ENCODE measurements at places on chromosomes 12 and 14. TPM values are rescaled to one million over a fixed set of nuclear protein-coding genes. Genes with fewer than 3 reads are reported as not detected.

- DNase-seq: no peak
These were observed 392.3 kb upstream of the TMPO start for GRCh38 chr12:98123021-98123461.

DNA sequence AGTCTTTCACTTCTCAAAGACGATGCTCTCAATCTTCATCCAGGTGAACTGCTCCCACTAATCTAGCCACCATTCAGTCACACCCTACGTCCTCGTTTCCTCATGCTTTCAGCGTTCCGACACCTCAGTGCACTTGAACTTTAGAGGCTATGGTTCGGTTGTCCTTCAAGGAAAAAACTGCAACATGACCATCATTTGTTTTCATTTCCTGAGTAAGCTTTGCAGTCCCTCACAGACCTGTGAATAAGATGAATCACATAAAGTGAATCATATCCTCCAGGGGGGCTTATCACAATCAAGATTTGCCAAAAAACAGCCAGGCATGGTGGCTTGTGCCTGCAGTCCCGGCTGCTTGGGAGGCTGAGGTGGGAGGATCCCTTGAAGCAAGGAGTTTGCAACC, 80.2 kb downstream of the TMCC3 start:
- no peak for DNase-seq

- no peak for DNase-seq
These were observed 6.2 kb downstream of the ADCY6 start for GRCh38 chr12:48782457-48783395.

DNA sequence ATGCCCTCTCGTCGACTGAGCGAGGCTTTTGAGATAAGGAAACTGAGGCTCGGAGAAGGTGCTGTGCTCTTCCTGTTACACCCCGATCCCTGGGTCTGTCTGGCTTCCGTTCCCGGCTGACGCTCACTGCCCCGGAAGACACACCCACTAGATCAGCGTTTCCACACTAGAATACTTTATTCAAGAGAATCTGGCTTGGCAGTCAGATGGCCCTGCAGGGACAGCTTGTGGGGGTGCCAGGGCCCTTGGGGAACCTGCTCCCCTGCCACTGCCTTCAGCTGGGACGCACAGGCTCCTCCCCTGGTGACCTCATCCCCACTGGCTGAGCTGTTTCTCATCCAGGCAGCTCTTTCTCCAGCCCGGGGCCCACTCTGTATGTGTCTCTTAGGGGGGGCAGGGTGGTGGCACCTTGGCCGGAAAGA, 13.7 kb downstream of the PGF start:
- DNase-seq: peak; percentile 95

DNA sequence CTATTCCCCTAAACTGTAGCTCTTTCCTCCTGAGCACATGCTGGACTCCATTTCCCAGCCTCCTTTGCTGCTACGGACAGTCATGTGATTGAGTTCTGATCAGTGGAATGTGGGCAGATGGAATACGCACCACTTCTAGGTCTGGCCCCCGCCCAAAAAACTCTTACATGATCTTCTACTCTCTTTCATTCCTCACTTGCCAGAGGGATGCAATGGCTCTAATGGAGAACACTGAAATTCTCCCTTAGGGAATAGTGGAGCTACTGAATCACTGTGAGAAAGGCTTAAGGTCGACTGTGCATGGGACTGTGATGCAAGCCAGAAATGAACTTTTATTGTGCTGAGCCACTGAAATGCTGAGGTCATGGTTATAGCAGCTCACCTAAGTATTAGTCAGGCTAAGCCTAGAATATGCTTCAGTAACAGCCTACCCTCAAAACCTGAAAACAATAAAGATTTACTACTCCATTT, 13.0 kb upstream of the TMED2 start:
- DNase-seq: peak; percentile 95

DNA sequence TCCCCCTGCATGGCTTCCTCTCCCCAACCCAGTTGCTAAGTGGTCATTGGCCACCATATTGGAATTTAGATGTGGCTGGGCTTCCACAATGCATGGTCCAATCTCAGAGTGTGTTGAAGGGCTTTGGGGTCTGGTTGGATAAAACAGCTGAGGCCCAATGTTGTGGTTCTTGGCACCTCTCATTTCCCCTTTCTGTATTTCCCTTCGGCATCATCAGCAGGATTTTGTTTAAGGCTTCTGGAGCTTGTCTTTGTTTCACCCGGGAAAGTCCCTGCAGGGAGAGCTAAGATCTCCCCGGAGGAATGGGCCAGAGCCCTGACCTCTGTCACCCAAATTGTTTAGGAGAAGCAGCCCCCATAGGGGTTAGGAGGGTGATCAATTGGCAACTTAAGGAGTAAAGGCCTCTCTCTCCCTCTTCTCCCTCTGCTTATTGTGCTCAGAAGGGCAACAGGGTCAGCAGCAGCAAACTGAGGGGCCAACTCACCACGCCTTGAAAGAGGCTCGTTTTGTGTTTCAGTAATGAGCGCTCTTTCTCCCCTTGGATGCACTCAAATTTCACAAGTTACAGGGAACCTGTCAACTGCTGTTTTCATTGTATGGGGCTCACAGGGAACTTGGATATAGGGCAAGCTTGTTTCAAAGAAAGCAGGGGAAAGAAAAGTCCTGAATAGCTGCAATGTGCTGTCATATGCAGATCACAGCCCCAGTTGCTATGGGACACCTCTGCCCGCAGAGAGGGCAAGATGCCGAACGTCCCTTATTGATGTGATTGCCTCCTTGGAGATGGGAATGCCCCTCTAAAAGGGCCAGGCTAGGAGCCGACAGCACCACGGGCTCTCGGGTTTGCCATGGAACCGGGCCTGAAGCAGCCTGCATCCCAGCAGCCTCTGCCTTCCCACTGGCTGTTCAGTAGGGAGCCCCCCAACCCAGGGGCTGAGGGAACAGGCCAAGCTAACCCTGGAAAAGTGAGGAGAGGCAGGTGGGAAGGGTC, 223.7 kb downstream of the ZFP36L1 start:
- DNase-seq: peak; percentile 5

DNA sequence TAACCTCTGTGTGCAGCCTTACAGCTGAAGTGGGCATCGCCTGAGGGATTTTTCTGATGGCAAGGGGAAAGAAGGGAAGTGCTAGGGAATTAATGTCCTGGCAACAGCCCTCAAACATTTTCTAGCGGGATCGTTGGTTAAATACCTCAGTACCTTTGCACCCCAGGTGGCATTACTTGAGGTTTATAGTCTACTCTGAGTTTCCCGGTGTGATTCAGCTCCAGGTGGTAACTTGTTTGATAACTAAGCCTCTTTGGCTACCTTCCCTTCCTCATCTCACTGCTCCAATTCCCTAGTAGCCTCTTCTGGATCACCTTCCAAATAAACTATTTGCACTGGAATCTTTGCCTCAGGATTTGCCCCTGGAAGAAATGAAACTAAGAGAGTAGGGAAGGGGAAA, 237.0 kb upstream of the SSTR1 start:
- DNase-seq: no peak

- peak; percentile 92 for DNase-seq
These were observed 29.0 kb downstream of the PEBP1 start for GRCh38 chr12:118164798-118165486.

GRCh38 chr12:16618256-16618655, 12.3 kb upstream of the LMO3 start:
- no peak for DNase-seq

DNA sequence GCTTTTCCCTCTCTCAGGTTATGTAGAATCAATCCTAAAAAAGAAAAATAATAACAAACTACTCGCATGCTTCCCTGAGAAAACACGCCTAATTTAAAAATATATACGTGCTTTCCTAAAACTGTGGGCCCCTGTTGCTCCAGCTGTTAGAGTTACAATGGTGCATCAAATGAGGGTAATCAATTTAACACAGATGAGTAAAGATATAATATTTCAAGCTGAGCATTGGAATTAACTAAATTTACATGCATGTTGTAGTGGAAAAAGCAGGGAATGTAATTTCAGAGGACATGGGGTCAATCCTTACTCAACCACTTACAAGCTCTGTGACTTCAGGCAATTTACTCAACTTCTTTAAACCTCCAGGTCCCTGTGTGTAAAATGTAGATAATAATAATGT, 22.4 kb upstream of the LGR5 start:
- no peak for DNase-seq

- peak; percentile 26 for DNase-seq
These were observed 91.4 kb upstream of the CPM start for GRCh38 chr12:69024413-69024812.

DNA sequence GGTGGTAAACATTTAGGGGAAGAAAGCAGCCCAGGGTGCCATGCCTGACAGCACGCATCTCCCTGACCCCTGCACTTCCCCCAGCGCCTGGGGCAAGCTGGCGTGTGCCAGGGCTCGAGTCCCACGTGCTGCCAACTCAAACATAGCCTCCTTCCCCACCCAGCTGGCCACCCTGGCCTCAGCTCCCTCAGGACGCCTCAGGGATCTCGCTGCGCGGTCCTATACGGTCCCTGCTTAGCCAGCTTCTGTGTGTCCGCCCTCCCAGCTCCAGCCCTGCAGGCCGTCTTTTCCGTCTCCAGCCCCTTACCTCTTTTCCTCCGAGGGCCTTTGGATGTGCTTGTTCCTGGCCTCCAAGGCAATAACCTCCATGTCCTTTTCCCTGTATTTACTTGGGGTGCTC, 71.0 kb downstream of the TESC start:
- DNase-seq: no peak

DNA sequence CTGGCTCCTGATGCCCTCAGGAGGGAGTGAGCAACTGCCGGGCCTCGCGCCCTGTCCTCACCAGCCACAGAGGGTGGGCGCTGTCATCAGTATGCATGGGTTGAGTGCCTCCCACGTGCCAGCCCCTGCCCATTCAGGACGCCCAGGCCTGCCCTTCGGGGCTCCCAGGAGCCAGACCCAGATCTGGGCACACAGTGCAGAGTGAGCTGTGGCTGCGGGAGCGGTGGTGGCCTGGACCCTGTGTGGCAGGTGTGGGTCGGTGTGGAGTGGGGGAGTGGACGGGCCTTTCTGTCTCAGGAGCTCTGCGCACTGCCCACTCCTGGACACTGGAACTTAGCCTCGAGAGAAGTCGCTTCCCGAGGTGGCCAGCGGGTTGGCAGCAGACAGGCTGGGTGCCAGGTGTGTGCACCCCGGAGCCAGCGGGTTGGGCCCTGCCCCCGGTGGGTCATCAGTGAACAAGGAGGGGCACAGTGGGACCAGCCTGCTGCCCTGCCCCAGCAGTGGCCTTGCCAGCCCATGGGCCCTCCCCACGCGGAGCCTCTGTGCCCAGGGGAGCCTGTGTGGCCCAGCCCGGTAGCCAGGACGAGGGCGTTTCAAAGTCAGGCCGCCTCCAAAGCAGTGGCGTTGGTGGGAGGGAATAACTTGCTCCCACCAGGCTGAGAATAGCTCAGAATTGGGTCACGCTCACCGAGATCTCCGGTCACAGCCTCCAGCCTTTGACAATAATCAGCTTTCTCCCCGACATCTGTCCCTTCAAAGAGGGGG, 9.5 kb downstream of the TRMT61A start:
- peak; percentile 88 for DNase-seq

DNA sequence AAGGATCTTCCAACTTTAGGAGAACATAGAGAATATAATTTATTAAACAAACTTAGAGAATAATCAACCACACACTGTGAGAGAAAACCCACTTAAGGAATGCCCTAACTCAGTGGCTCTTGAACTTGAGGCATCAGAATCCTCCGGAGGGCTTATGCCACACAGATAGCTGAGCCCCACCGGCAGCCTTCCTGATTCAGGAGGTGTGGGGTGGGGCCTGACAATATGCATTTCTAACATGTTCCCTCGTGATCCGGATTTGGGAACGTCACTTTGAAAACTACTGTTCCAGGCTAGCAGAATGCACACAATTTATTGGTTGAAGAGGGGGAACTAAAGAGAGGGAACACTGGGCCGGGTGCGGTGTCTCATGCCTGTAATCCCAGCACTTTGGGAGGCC, 2.0 kb upstream of the SOAT2 start:
- peak; percentile 17 for DNase-seq

GRCh38 chr14:93199031-93199430, 7.8 kb downstream of the GON7 start:
- DNase-seq: no peak

DNA sequence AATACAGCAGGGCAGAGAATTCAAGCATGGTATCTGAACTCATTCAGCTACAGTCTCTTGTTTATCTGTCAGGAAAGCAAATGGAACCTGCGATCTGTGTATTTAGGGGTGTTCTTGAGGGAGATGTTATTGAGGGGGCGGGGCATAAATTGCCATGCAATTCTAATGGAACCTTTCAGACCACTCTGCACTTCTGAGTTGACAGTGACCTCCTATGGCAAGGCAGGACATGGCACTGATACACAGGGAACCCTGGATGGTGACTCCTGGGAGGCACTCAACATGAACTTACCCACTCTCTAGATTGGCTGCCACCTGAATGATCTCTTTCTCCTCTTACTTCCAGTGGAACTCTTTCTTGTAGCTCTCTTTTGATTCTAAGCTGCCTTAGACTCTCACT, 787.3 kb downstream of the VRK1 start:
- DNase-seq: no peak

- DNase-seq: peak; percentile 78
These were observed 16.9 kb downstream of the OR6S1 start for GRCh38 chr14:20624495-20625070.

- no peak for DNase-seq
These were observed 76.5 kb downstream of the FBXL14 start for GRCh38 chr12:1517734-1518525.

- DNase-seq: no peak
These were observed 343.0 kb downstream of the BMP4 start for GRCh38 chr14:53613404-53614253.

- DNase-seq: no peak
These were observed 233.5 kb downstream of the PPM1H start for GRCh38 chr12:62701492-62701891.

- no peak for DNase-seq
These were observed 210.7 kb upstream of the ATP2B1 start for GRCh38 chr12:89919241-89919906.

- no peak for DNase-seq
These were observed 265.6 kb upstream of the RGS6 start for GRCh38 chr14:71666571-71667145.

GRCh38 chr12:28172434-28173030, 17.7 kb upstream of the CCDC91 start:
- no peak for DNase-seq

DNA sequence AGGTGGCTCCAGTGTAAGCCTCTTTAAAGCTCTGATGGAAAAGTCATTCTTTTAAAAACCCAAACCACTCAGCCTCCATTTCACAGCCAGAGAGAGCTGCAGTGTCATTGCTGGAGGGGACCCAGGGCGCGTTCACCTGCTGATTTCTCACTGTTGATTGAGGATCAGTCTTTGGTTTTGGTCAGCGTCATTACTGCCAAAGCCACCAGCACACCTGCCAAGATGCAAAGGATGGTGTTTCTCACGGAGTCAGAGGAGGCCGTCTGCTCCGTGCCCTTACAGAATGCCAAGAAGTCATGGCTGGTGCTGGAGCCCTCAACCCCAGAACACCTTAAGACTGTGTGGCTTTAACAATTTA, 32.8 kb upstream of the BATF start:
- no peak for DNase-seq

- DNase-seq: no peak
These were observed 16.6 kb upstream of the CLEC2A start for GRCh38 chr12:9948606-9949296.

Gene SERPINA1
- total RNA-seq: 0.29 TPM

Gene FSCB
- total RNA-seq: not detected

Gene IL22
- not detected for total RNA-seq

Gene SALL2
- 3.3 TPM for total RNA-seq

Gene BICD1
- 17.7 TPM for total RNA-seq

Gene ADCK1
- 9.1 TPM for total RNA-seq

Gene CDCA3
- total RNA-seq: 5.0 TPM
